ENCODE measurements at places on chromosomes 6 and 20.

GRCh38 chr6:133436652-133437051, 195.5 kb downstream of the EYA4 start:
- DNase-seq: no peak

DNA sequence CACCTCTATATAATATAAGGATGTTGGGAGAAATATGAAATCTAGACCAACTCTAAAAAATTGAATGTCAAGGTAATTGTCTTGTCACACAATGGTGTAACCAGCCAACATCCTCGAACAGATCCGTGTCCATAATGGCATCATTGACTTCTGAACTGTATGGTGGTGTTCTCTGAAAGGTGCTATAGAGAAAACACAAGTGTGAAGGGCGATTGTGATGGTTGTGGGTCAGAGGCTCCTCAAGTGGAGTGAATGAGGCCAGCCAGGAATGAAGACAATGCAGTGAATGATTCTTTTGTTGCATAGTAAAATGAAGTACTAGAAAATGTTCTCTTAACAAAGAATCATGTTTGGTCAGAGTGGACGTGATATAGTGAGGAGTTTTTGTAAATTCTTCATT, 58.3 kb downstream of the CARMIL1 start:
- no peak for DNase-seq

- no peak for DNase-seq
Measured at GRCh38 chr20:43710370-43711044, 16.3 kb downstream of the GTSF1L start.

GRCh38 chr6:106568530-106568929, 60.8 kb downstream of the RTN4IP1 start:
- DNase-seq: no peak

DNA sequence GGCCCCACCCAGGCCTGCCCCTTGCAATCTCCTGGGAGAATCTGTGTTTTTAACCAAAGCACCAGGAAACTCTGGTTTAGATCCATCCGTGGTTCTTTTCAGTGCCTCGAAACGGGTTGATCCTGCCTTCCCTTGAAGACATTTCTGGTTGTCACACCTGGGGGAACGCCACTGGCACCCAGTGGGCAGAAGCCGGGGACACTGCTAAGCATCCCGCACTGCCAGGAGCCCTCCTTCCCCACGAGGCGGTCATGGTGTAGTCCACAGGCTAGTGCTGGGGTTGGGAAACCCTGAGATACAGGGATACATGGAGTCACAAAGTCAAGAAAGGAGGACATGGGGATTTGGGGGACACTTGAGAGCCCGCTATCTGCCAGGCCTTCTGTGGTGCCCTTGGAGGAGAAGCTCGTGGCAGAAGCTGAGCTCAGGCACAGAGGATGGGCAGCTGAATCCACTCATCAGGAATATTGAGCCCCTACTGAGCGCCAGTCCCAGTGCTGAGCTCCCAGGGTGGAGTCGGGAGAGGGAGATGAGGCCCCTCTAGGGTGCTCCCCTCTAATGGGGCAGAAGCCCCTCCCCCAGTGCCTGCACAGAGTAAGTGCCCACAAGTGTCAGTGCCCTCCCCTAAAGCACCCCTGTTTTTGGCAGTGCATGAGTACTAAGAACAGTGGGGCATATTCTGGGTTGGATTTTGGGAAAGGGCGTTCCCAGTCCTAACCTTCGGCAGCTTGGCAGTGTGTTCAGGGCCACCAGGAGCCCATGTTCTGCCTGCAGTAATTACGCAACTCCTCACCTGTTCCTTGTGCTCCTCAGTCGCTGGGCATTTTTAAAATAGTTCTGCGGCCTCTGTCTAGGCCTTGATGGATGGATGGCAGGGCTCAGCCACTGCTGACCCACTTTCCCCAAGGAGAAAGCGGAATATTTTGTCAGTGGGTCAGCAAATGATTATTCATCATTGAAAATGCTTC, 25.6 kb upstream of the PHACTR3 start:
- DNase-seq: no peak

- DNase-seq: peak; percentile 48
Measured at GRCh38 chr6:131182991-131183425, 47.7 kb downstream of the AKAP7 start.

GRCh38 chr6:135627092-135627715, 129.7 kb upstream of the AHI1 start:
- DNase-seq: no peak

DNA sequence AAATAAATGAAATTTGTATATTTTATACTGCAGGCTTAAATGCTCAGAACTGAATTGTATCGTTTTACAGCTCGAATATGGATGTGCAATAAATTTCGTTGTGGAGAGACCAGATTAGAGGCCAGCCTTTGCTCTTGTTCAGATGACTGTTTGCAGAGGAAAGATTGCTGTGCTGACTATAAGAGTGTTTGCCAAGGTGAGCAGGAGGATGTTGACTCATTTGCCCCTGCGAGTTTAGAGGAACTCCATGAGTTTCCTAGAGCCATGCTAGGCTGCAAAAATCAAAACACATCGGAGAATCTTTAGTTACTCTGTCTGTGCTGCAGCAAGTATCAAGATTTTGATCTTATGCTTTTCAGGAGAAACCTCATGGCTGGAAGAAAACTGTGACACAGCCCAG, 15.4 kb downstream of the ENPP3 start:
- DNase-seq: no peak

DNA sequence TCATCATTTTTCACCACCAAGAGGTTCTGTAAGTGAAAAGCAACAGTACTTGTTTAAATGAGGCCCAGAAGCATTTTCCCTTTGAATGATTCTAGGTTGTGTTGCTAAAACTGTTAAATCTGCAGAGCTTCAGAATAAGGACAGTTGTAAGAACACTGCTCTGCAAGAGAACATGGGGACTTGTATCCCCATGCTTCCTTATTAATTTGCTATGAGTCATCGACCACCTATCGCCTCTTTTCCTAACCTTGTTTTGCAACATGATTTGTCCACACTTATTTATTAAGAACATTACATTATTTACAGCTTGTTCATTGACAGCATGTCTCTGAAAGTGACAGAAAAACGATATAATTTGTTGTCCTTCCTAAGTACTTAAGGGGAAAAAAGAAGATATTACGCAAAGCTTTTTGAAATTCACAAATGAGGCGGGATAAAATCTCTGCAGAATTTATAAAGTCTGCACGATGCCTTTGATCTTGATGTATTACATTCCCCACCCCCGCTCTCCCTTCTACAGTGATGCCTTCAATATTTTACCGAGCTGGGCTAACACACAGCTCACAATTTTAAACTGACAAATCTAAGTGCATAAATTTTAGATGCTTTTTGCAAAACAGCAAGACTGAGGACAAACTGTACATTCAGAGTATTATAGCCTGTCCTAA, 220.0 kb upstream of the SPTLC3 start:
- no peak for DNase-seq

DNA sequence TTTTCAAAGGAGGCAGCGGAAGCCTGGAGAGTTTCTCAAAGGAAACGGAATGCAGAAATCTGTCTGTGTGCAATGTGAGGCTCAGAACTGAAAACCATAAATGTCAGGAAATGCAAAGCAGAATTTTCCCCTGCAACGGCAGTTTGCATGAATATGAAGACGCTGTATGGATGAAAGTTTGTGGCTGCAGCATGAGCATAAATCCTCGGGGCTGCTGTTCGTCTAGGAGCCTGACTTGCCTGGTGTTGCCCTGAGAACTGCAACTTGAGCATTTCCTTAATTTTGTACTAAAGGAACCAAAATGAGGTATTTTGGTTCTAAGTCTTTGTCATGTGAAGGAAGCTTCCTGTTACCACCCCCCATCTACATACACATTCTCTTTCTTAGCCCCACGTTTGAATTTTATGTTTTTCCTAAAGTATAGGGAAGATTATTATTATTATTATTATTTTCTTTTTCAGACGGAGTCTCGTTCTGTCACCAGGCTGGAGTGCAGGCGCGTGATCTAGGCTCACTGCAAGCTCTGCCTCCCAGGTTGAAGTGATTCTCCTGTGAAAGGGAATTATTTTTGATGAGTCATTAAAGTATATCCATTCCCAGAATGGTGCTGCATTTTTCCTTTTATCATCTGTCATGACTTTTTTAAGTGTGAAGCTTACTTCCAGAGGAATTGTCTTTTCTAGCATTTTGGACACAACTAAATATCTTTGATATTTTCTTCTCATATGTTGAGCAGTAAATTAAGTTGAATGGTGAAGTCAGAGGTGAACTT, 33.1 kb downstream of the MTHFD1L start:
- no peak for DNase-seq

DNA sequence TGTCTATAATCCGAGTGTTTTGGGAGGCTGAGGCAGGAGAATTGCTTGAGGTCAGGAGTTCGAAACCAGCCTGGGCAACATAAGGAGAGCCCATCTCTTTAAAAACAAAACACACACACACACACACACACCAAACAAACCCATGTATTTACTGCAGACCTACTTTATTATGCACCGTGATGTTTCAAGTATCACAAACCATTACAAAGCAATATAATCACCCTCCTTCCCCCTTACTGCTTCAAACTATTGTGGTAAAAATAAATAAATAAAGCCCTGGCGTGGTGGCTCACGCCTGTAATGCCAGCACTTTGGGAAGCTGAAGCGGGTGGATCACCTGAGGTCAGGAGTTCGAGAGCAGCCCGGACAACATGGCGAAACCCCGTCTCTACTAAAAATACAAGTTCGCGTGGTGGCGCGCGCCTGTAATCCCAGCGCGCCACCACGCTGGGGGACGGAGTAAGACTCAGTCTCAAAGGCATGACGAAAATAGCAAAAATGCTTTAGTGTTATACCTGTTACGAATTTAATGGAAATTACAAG, 1.5 kb downstream of the TBCC start:
- DNase-seq: no peak

DNA sequence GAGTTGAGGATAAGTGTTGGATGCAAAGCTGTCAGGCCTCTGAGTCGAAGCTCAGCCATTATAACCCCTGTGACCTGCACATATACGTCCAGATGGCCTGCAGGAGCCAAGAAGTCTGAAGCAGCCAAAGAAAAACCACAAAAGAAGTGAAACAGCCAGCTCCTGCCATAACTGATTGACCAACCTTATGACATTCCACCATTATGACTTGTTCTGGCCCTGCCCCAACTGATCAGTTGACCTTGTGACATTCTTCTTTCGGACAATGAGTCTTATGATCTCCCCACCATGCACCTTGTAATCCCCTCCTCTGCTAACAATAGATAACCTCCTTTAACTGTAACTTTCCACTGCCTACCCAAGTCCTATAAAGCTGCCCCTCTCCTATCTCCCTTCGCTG, 133.7 kb upstream of the AGPAT4 start:
- DNase-seq: no peak

DNA sequence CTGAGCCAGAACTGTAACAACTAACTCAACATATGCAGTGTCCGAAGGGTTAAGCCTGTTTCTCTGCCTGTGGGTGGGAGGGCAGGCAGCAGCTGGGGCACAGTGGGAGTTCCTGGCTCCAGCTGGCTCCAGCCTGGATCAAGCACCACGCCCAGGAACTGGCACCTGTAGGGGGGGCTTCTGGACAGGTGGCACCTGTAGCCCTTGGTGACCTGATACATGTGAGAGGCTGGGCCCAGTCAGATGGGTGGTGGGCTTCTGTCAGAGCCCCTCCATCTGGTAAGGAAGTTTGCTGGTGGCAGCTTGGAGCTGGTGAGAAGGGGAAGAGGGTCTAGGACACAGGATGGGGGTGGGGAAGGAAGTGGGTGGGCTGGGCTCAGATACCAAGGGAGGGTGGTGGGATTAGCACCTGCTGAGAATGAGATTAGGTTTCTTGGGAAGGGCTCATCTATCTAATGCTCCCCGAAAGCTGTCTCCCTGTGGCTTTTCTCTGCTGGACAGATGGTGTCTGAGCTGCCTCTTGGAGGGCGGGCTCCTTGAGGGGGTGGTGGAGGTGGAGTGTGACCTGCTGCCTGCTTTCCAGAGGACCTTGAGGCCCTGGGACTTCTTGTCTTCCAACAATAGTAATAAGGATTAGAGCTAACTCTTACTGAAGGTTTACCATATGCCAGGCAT, 28.5 kb downstream of the BCL2L1 start:
- DNase-seq: no peak

DNA sequence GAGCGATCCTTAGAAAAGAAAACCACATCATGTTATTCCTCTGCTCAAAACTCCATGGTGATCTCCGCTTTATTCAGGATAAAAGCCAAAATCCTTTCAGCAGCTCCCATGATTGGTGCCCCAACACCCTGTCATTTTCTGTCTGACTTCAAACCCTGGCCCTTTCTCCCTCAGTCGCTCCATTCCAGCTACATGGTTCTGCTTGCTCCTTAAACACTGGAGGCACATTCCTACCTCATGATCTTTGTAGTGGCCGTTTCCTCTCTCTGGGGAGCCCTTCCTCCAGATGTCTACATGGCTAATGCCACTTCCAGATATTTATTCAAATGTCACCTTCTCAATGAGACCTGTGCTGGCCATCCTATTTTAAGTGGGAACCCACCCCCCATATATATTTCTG, 100.8 kb downstream of the CAP2 start:
- DNase-seq: no peak

GRCh38 chr20:49889001-49889934, 26.1 kb downstream of the SPATA2 start:
- DNase-seq: no peak

DNA sequence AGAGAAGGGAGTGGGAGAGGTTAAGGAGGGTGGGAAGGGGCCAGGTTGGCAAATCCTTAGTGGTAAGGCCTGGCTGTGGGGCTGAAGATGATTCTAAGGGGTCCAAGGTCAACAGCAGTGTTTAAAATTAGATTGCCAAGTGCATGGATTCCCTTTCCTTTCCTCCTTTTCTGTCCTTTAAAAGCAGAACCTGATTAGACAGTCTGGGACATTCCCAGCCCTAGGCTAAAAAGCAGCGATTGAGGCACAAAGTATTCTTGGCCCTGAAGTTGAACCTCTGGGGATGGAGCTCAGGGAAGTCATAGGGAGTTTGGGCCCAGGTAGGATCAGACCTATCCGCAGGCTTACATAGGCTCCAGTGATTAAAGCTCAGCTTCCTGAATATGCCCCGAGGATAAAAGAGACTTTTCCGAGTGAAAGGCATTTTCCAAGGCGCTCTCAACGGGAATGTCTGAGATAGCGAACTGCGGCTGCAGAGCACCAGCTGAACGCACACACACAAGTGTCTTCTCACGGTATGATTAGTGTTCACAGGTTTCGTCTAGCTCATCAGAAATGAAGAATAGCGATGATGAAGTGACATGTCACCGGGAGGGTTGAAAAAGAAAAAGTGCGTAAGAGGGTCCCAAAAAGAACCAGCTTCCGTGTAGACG, 787 bp upstream of the CARMIL1 start:
- DNase-seq: no peak

Data from right forelimb (tissue), 1 donor.